Psoas muscle (tissue), 8 donors: ENCODE measurements at places on chromosomes 16 and 17. TPM values are rescaled to one million over a fixed set of nuclear protein-coding genes. Genes with fewer than 3 reads are reported as not detected.

The FBXO39 gene
- 0.30 TPM for total RNA-seq

The DRC7 gene
- total RNA-seq = not detected

The SYT17 gene
- 0.52 TPM for total RNA-seq

DNA sequence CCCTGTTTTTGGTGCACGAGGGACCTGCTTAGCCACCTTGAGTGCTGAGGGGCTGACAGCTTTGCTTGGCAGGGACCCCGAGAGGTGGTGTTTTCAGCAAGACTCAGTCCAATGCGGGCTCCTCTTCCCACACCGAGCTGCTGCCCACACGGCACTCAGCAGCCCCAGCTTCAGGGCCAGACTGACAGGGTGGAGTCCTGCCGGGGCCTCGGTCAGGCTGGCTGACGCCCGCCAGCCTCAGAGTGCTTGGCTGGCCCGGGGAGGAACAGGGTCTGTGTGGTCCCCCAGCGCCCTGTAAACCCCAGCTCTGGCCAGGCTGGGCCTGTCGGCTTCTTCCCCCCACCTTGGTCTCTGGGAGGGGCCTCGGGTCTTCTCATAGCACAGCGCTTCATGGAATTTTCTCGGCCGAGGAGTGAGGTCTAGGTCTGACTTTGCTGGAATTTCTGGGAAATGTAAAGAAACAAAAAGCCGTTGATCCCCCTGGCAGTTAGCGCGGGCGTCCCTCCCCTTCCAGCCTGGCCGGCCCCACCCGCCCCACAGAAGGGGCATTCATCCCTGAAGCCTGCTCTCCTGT lies 2.6 kb downstream of the SOX8 start:
- DNase-seq = no peak

- no peak for DNase-seq
These were observed 4.4 kb upstream of the CARHSP1 start for GRCh38 chr16:8872967-8873865.

GRCh38 chr17:61314368-61315078 lies 85.1 kb upstream of the TBX2 start:
- peak; percentile 64 for DNase-seq

The MGRN1 gene
- 59.3 TPM for total RNA-seq

The OR1A1 gene
- total RNA-seq = not detected

The KCNH6 gene
- not detected for total RNA-seq

- no peak for DNase-seq
These were observed 58.3 kb downstream of the SPACA3 start for GRCh38 chr17:33049781-33050414.

GRCh38 chr17:72092710-72093322 lies 28.0 kb upstream of the SOX9 start:
- DNase-seq = no peak

DNA sequence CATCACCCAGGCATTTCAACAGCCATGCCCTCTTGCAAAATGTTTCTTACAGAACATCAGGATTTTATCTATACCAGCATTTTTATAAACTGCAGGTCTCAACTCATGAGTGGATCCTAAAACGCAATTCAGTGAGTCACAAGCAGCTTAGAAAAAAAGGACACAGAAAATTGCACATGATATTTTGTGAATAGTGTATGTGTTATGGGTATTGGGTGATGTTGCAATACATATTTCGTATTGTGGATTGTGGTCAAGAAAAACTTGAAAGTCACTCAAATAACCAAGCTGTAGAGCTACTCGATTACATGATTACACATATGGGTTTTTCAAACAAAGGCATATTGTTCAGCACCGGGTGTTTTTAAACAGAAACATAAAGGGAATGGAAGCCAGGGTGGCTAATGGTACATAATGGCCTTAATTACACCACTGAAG lies 1.4 kb downstream of the WIPI1 start:
- no peak for DNase-seq

DNA sequence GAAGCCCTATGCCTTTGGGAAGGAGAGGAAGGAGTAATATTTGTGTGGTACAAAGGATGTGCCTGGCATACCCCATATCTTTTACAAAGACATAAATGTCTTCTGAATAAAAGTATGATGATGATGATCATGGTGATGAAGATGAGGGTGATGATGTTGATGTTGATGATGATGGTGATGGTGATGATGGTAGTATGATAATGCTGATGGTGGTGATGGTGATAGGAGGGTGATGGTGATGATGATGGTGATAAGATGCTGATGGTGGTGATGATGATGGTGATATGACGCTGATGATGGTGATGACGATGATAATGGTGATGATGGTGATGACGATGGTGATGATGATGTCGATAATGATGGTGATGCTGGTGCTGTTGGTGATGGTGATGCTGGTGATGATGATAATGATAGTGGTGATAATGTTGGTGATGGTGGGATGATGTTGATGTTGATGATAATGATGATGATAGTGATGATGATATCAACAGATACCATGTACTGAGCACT lies 684.2 kb downstream of the WWOX start:
- DNase-seq = no peak

- no peak for DNase-seq
These were observed 8.6 kb downstream of the USP32 start for GRCh38 chr17:60383379-60383778.

- no peak for DNase-seq
These were observed 30.5 kb downstream of the CEP295NL start for GRCh38 chr17:78872486-78872885.

DNA sequence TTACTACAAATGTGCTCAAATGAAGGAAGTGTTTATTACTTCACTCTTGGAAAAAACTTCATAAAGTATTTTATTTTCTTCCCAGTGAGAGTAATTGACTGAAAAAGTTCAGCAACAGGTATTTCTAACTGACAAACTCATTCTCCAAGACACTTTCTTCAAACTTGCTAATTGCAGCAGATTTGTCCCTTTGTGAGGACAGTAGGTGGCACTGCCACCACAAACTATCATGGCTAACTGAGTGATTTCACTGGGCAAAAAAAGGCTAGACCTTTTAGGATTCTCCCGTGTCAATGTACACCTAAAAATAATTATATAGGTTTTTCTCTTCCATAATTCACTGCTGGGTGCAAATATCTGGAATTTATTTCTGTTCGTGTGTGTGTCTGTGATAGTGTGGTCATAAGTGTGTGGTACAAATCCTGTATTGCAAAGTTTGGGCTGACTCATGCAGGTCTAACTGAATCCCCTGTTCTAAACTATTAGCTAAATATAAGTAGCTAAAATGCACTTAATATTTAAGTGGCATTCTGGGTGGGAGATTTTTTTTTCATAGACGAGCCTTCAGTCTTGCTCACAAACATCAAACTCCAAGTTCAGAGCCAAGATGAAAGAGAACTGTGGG lies 3.9 kb downstream of the HS3ST3A1 start:
- no peak for DNase-seq

- DNase-seq = no peak
These were observed 11.4 kb upstream of the HOXB9 start for GRCh38 chr17:48637323-48638260.

DNA sequence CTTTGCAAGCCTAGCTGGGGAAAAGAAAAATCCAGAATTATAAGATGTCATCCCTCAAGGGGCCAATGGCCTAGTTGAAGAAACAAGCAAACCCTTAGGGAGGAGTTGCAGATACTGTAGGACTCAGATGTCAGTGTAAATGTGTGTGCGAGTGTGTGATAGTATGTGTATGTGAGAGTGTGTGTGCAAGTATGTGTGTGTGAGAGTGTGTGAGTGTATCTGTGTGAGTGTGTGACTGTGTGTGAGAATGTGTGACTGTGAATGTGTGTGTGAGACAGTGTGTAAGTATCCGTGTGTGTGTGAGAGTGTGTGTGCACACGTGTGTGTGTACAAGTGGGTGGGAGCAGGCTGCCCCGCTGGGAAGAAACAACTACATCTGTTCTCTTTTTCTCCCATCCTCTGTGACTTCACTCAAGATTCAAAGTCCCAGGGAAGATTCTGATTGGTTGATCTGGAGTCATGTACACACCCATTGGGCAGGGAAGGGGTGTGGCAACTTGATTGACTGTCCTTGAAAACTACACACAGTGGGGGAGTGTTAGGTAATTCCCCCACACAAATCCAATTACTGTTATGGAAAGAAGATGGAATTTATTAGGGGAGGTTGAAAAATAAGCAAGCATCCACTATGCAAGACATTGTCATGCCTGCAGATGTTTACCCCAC lies 40.7 kb downstream of the IRX3 start:
- DNase-seq = no peak

The KRT25 gene
- total RNA-seq = not detected

DNA sequence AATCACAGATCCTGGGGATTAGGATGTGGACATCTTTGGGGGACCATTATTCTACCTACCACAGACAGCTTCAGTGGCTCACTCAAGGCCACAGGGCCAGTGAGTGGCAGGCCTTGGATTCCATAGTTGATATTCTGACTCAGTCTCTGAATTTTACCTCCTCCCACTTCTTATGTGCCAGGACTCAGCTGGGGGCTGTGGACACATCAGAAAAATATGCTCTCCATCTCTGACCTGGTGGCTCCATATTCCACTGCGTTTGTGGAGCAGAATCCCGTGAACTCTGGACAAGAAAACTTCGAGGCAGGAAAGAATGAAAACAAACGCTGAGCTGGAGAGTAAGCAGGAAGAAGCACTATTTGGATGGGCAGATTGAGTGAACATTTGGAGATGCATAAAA lies 301.8 kb upstream of the MAF start:
- no peak for DNase-seq

DNA sequence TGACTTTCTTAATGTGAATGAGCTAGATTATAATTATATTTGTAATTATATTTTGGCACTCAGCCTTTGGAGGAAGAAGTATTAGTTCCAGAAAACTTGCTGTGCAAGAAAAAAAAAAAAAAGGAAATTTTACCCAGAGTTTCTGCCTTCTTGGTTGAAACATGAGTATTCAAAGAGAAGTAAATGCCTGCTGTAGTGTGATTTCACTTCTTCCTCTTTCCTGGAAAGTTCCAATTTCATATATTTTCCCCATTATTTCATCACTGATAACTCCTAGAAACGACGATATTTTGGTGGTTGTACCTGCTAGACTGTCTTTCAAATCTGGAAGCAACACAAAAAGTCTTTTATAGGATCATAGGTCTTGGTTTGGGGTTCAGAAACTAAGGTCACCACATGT lies 20.4 kb upstream of the MPHOSPH6 start:
- DNase-seq = no peak

The WSCD1 gene
- total RNA-seq = 5.2 TPM

DNA sequence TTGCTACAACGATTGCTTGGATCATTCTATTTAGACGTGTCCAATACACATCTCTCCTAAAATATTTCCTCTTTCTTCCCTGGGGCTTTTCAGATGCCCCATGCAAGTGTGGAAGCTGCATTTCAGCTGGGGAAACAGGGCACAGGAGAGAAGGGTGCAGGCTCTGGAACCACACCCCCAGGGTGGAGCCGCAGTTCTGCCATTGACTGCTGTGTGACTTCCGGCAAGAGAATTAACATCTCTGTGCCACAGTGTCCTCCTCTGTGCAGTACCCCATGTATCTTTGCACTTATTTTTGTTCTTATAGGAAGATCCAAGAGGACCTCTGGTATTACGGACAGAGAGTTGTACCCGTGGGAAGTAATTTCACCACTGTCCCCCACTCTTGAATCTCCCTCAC lies 405.3 kb upstream of the EEF2KMT start:
- DNase-seq = no peak
